ENCODE measurements at places on chromosomes 2 and 18.

- no peak for DNase-seq
Observed at GRCh38 chr2:10904455-10904854, 7.3 kb upstream of the KCNF1 start.

DNA sequence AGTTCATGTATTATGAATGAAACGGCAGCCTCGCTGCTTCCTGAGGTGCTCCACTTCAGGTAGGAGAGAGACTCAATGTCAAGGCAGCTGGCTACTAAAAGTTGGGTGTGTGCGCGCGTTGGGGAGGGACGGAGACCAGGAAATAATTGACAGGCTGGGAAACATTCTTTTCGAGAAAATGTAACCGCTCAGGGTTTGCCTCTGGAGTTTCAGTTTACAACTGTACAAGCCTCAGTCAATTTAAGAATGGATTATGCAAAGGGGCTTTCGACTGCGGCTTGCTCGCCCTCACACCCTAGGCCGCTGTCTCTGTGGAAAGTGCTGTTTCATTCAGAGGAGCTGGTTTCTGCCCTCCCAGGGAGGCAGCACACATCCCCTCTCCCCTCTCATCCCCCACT, 4.4 kb upstream of the SPRED2 start:
- peak; percentile 87 for DNase-seq

DNA sequence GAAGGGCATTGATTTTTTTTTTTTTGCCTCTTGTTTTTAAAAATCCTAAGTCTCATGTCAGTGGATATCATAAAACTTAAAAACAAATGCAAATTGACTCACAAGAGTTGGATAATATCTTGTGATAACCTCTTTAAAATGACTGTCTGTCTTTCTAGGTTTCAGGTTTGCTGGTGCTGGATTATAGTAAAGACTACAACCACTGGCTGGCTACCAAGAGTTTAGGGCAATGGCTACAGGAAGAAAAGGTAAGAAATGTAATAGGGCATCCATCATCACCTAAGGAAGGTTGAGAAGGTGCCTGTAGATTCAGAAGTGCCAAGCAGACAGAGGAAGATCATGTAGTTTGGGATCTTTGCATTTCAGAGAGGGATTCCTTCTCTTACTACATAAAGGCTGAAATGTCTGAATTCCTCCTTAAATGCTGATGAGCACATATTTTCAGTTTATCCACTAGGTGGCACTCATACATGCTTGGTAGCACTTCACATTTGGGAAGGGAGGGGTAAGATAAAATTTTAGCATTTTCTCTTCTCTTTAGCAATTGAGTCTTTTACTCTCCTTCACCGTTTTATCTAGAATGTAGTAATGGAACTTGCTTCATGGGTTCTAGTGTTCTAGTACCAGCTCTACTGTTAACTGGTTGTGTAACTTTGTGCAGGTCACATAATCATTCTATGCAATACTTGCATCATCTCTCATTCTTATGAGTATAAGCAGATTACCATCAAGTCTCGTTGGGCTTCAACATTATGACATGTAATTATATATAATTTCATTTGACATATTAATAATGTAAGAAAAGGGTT, 21.1 kb downstream of the CPS1 start:
- DNase-seq = peak; percentile 37

GRCh38 chr18:22465859-22466457, 48.2 kb upstream of the CTAGE1 start:
- DNase-seq = no peak

DNA sequence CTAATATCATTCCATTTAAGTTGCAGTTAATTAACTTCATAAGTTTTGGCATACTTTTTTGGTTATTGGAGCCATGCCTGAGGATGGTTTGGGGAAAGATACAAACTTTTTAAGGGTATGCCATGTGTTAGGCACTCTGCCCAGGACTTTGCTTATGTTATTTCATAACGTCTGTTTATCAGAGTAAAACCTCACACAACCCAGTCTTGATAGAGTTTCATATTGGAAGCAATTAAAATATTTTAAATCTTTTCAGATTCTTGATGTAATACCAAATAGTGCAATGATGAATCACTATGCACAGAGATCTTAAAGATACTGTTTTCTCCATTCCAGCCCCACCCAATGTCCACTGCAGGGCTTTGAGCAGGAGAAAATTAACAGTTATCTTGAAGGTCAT, 529.1 kb upstream of the HNMT start:
- DNase-seq = no peak

- no peak for DNase-seq
Observed at GRCh38 chr2:180570864-180571263, 409.5 kb upstream of the UBE2E3 start.

GRCh38 chr2:111711270-111711669, 172.7 kb downstream of the ANAPC1 start:
- no peak for DNase-seq

- no peak for DNase-seq
Observed at GRCh38 chr2:126995621-126996377, 97.1 kb downstream of the TEX51 start.

DNA sequence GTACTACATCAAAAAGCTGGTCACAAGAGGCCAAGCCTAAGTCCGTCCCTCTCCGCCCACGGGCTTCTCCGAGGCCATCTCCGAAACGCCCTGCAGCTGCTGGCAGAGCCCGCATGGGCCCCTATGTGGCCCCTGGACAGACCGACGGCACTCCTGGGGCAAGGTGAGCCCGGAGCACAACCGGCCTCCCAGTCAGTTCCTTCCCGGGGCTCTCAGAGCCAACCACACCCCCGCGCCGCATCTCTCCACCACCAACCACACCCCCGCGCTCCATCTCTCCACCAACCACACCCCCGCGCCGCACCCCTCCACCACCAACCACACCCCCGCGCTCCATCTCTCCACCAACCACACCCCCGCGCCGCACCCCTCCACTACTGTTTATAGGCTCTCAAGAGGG, 93.5 kb downstream of the ZNF516 start:
- no peak for DNase-seq

GRCh38 chr2:238690511-238690910, 157.4 kb upstream of the TWIST2 start:
- DNase-seq = no peak

GRCh38 chr18:37435150-37435867, 130.3 kb downstream of the CELF4 start:
- DNase-seq = no peak

- DNase-seq = no peak
Observed at GRCh38 chr2:85064927-85065577, 68.1 kb upstream of the TCF7L1 start.
